ENCODE measurements at places on chromosomes 2 and 18. TPM values are rescaled to one million over a fixed set of nuclear protein-coding genes. Genes with fewer than 3 reads are reported as not detected.

Gene PIAS2
- total RNA-seq = 18.8 TPM

Gene USP37
- total RNA-seq = 22.5 TPM

Gene SOCS6
- total RNA-seq = 12.9 TPM

Gene LIMS2
- 100 TPM for total RNA-seq

Gene DNAH6
- 2.7 TPM for total RNA-seq

Gene PROM2
- total RNA-seq = 3.7 TPM

Gene LCT
- not detected for total RNA-seq

Gene PARD6G
- 10.2 TPM for total RNA-seq

Gene CCDC141
- total RNA-seq = 7.7 TPM

Gene CYP27C1
- total RNA-seq = 1.2 TPM

Gene ELOA2
- total RNA-seq = not detected

Gene ERFE
- not detected for total RNA-seq

Gene ACTR3
- 82.6 TPM for total RNA-seq

DNA sequence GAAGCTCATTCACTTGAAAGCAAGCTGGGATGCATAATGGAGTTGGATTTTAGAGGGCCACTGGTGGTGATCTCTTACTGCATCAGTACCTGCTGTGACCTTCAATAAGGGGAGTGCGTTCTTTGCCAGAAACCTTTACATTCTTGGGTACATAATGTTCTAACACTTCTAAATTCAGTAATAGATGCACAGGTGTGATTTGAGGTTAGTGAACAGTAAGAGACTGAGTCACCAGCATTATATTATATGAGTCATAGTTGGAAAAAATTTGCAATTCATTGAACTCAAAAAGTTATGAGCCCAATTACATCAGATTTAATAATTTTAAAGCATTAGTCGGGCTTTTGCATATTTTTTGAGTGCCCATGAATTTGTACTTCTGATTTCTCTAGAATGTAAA is 803.3 kb downstream of the ADCYAP1 start:
- DNase-seq = no peak

- no peak for DNase-seq
Measured at GRCh38 chr2:188974164-188974563, at the start of gene COL3A1. Gene COL3A1 (plus strand): TSS chr2:188974373. CDS start chr2:188974490, 117 bp downstream.

- DNase-seq = no peak
Measured at GRCh38 chr18:80238651-80239260, 8.6 kb downstream of the PARD6G start.

GRCh38 chr2:86592547-86593230 is 29.4 kb upstream of the CHMP3 start:
- DNase-seq = no peak

- DNase-seq = no peak
Measured at GRCh38 chr2:107001964-107002696, 116.2 kb upstream of the ST6GAL2 start.

GRCh38 chr18:38539856-38540255 is 974.3 kb upstream of the CELF4 start:
- DNase-seq = no peak

- DNase-seq = no peak
Measured at GRCh38 chr18:60892441-60892840, 440.8 kb upstream of the CDH20 start.

- peak; percentile 5 for DNase-seq
Measured at GRCh38 chr2:199019898-199020507, 437.7 kb downstream of the SATB2 start.

DNA sequence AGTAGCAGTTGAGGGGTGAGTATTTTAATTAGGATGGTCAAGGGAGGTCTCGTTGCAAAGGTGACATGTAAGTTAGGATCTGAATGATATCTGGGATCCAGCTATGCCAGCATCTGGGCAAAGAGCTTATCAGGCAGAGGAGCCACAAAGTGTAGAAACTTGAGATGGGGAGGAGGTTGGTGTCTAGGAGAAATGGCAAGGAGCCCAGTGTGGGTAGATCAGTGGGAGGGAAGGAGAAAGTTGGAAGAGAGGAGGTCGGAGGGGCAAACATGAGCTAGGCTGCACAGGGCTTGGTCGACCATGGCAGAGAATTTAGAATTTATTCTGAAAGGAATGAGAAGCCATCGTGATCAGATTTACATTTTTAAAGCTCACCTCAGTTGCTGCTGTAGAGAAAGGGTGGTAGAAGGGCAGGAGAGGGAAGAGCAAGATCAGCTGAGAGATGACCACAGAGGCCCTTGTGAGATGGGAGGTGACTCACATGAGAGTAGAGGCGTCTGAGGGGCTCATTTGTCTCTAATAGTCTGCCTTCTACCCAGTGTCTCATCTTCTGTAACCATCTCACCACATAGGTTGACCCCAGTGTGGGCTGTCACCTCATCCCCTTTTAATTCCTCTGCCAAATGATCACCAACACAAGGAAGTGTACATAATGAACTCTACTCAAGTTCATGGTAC is 170.0 kb downstream of the ETAA1 start:
- no peak for DNase-seq

DNA sequence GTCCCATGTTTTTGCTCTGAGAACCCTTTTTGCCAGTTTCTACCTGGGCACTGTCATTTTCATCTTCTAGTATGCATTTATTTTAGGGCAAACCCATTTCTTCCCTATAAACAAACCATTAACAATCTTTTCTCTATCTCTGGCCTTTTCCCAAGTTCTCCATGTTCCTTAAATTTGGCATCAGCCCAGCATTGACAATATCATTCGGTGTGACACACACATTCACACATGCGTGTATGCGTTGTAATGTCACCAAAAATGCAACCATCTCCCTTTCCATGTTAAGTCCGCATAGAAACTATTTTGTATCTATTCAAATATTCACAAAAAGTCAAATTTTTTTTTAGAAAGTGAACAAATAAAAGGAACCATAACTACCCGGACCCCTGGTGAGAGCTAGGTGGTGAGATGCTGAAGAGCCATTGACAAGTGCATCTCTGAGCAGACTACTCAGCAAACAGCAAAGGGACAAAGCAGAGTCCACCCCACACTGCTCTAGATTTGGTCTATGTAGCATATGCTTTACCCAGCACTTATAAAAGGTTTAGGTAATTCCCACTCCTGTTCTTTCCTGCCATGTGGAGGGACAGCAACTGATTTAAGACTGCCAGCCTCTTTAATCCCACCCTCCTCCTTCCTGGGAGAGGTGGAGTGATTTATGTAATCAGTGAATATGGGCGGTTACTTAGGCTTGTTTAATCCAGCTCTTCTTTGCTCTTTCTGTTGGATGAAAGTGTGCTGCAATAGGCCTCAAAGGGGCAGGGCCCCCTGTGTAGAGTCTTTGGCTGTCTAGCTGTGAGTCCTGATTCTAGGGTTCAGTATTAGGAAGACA is 124.1 kb downstream of the METTL8 start:
- DNase-seq = no peak

DNA sequence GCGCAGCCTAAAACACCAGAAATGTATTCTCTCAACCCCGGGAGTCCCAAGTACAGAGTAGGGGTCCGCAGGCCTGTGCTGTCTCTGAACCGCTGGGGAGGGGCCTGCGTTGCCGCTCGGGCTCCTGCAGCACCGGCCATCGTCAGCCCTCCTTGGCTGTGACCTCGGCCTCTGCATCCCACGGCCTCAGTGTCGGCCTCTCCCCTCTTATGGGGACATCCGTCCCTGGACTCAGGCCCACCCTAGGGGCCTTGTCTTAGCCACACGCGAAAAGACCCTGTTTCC is 50.5 kb downstream of the KCNG2 start:
- DNase-seq = no peak

GRCh38 chr18:49111191-49111988 is 160.6 kb upstream of the SMAD7 start:
- no peak for DNase-seq

DNA sequence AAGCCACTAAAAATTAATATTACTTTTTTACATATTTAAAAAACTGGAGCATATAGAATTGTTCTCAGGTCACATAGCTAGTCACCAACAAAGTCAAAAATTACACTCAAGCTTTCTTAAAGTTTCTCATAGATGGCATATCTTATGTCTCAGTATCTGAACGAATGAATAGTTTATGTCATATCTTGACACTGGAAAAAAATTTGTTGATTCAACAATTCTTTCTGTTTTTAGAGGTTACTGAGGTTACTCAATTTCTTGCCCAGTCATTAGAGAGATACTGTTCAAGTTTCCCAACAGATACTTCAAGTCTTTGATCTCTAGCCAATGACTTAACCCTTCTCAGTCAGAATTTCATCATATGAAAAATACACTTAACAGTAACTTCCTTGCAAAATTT is 113.1 kb upstream of the XIRP2 start:
- no peak for DNase-seq

DNA sequence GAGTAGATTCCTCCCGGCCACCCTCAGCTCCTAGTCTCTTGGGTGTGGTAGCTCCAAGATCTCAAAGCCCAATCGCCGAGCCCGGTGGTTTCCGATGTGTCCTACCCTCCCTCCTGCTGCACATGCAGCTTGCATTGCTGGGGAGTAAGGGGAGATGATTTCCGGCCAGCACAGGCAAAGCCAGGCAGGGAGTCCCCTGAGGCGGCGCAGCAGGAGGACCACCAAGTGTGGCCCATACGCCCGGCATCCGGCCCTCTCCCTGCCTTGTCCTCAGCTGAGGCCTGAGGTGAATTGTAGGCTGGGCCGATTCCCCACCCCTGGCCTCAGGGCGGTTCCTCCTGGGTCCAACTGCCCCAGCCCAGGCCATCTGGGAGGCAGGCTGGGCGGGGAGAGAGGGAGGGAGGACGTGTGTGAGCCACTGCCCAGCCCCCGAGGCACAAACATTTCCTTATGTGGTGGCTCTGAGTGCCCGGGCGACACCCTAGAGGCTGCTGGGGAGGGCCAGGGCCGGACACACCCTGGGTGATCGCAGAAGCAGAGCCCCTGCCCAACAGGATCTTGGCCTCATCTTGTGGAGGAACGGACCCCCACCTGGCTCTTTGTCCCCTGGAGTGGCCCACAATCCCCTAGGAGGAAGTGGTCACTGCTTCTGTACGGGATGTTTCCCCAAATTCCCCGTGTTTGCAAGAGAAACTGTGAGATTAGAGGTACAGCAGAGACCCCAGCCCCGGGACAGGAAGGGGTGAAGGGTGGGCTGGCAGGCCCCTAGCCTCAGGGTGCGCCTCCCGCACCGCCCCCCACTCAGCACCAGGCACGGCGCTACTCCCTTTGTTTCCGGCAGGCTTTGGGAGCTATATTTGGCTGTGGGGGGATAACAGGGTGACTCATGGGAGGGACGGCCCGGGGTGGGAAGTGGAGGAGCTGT is 41.9 kb upstream of the PTMA start:
- DNase-seq = peak; percentile 86

DNA sequence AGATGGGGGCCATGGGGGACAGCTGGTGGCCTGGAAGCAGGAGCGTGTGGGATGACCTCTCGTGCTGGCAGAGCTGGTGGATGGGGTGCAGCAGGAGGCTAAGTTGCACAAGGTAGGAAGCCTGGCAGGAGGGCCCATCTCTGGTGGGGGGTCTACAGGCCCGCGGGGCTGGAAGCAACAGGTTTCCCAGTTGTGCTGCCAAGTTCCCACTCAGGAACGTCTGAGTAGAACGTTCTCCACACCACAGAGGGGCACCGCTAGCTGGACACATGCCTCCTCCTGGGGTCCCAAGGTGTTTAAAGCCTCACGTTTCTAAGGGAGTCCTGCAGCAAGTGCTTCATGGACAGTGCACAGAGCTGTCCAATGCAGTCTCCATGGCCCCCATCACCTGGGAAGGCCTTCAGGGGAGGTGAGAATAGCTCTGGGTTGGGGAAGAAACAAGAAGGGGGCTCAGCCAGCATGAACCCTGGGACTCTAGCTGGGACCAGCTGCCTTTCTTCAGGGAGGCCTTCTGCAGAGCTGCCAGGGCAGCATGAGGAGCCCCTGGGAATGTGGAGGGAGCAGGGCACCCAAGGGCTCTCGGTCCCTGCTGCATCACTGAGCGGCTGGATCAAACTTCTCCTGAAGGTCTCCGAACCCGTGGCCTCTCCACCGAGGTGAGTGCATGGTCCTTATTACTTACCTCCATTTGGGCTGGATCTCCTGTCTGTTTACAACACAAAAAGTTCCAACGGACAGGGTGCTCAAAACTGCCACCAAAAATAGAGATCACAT is 80.0 kb downstream of the TWIST2 start:
- peak; percentile 8 for DNase-seq

- no peak for DNase-seq
Measured at GRCh38 chr18:75221397-75221796, 10.8 kb downstream of the TSHZ1 start.

DNA sequence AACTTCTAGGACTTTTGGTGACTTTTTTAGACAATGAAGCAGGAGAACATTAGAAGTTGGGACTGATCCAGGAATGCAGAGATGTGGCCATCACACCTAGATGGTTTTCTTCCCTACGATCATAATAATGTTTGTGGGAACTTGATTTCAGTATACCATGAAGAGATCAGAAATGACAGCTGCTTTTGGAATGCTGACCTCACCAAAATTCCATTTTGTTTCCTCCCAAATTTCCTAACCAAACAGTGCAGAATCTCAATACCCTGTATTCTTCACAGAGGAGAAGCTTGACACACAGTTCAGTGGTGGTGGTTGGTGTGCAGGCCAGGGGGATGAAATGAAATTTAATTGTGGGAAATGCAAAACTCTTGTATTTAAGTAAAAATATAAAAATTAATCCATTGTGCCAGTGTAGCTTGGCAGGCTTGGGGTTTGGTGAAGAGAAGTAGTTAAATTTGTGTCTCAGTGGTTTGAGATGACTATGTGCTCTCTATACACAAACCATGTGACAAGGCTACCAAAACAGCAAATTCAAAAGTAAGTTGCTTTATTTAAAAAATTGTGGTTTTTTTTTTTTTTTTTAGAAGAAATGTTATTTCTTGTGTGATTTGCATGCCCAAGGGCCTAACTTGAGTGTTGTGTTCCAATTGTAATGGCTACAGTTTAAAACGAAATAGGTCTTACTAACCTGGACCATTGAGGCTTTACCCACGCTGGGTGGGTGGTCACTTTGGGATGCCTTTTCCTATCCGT is 252.4 kb downstream of the LPIN1 start:
- DNase-seq = no peak

- DNase-seq = no peak
Measured at GRCh38 chr2:13284688-13285087, 568.0 kb downstream of the TRIB2 start.

DNA sequence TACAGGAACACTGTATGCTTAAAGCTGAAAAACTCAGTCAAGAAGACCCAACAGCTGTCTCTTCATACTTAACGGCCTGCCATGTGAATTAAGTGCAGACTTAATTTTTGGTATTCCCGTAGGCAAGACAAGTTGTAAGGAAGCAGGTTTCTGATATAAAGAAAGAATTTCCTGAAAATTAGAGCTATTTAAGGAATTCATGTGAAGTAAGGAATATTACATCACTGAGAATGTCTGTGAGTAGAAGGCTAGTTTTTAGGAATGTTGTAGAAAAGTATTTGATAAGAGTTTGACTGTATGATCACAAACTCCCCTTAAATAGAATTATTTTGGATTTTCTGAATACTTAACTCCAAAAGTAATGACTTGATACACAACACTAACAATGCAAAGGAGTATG is 51.0 kb downstream of the WDR33 start:
- no peak for DNase-seq

GRCh38 chr2:190182071-190182524 is 119.6 kb upstream of the MSTN start:
- DNase-seq = no peak

DNA sequence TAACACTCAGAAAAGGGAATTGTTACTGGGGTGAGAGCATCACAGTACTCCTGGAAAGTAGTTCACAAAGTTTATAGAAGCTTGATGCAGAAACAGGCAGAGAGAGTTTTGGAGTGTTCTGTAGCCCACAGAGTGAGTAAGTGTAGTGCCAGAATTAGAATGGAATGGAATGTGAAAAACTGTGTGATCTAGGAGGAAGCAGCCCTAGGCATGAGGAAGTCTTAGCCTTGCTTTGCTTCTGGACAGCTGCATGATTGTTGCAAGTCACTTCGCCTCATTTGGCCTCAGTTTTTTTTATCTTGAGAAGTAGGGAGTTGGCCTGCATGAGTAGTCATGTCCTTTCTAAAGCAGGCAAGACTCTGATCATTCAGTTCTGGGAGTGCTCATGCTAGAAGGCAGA is 10.9 kb downstream of the SERPINB12 start:
- DNase-seq = no peak
